ENCODE measurements at places on chromosomes 5 and 9.

GRCh38 chr9:137435980-137436760, 5.0 kb downstream of the ENTPD8 start:
- DNase-seq = no peak

DNA sequence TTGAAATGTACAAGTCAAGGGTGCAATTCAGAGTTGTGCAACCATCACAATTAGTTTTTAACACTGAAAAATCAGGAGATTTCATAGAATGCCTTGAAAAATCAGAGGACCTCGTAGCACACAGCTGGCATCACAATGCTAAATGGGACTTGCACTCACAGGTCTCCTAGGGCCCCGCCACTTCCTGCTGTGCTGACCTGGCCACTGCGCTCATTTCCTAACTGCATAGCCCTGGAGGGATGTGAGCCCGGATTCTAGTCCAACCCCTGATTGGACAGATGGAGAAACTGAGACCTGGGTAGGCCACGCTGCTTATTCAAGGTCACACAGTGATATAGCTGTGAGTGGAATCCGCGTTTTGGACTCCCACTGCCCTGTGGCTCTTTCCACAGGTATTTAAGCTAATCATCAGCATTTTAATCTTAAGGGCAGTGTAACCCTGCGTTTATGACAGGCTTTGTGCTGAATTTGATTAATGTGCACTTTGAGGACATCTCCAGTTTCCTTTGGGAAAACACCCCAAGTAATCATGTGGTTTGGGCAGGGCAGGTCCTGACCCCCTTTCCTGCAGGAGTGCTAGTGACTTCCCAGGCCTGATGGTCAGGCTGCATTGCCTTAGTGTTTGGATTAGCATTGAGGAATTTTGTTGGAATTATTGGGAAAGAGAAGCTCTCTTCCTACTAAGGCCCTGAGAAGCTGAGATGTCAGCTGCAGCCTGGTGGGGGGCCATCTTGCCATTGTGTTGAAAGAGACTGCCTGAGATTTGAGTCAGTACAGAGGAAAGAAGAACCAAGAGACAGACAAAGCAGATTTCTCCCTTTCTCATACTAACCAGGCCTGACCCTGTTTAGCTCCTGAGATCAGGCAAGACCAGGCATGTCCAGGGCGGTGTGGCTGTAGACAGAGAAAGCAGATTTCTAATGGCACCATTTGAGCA, 36.2 kb downstream of the STC2 start:
- no peak for DNase-seq

GRCh38 chr5:138760448-138761110, 7.4 kb downstream of the CTNNA1 start:
- no peak for DNase-seq

DNA sequence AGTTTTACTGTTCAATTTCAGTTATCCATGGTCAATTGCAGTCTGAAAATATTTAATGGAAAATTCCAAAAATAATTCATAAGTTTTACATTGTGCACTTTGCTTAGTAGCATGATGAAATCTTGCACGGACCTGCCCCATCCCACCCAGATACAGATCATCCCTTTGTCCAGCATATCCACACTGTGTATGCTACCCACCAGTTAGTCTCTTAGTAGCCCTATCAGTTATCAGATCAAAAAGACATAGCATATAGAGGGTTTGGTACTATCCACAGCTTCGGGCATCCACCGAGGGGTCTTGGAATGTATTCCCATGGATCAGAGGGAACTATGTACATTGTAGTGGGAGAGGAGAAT, 97.7 kb downstream of the SLC44A1 start:
- DNase-seq = no peak

GRCh38 chr5:124858612-124859011, 112.2 kb upstream of the ZNF608 start:
- DNase-seq = no peak

GRCh38 chr5:39270225-39270848, 51.0 kb upstream of the FYB1 start:
- no peak for DNase-seq

DNA sequence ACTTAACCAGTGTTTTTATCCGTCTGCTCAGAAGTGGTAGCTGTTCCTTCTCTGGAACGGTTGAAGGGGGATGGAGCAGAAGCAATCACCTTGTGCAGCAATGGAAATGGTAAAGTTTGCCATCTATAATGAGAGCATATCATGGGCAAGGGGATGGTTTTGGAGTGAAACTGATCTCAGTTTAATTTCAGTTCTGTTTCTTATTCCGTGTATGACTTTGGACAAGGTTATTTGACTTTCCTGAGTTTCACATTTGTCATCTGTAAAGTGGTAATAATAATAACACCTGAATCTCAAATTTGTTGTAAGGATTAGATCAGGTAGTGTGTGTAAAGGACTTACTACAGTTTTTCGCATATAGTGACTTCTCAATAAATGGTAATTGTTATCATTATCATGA, 106.1 kb downstream of the PCSK1 start:
- DNase-seq = no peak

- no peak for DNase-seq
Measured at GRCh38 chr9:79674052-79674777, 102.5 kb downstream of the TLE4 start.

- no peak for DNase-seq
Measured at GRCh38 chr5:62547945-62548630, 30.5 kb upstream of the LRRC70 start.

- DNase-seq = no peak
Measured at GRCh38 chr5:103035701-103036100, 84.2 kb downstream of the GIN1 start.

- no peak for DNase-seq
Measured at GRCh38 chr9:81671880-81672280, 17.5 kb downstream of the TLE1 start.

DNA sequence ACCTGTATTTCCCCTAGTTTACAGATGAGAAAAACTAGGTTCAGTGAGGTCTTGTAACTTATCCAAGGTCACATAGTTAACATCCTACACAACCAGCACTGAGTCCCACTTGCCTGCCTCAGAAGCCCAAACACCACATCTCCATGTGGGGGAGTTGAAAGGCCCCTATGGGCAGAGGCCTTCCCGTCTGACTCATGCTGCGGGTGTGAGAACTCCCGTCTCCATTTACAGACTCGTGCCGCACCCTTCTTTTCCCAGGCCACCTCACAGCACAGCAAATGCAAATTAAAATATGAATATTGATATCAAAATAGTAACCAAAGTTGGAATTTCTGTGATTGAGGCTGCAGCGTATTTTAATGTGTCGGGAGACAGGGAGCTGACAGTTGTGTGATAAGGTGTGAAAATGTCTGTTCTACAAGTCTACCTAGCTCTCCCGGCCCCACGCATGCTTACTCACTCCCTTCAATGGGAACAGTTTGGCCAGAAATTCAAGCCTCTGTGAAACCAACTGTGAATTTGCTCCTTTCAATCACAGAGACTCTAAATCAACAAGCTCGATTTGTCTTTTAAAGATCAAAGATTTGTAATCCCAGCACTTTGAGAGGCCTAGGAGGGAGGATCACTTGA, 90.1 kb downstream of the CRB2 start:
- no peak for DNase-seq

DNA sequence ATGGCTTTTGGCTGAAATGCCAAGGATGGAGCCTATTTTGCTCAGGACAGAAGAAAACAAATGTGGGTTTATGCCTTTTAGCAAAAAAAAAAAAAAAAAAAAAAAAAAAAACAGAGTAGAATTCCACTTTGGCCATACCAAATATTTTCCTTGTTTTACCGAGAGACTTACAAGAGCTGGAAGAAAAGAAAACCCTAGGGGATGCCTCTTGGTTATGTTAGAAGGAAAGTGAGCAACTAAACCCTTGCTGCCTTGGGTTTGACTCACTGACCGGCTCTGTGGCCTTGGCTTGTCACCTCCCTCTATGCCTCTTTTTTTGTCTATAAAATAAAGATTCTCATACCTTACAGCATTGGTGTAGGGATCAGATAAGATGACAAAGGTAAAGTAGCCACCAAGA, 69.6 kb upstream of the ABCA1 start:
- no peak for DNase-seq

- DNase-seq = peak; percentile 72
Measured at GRCh38 chr5:16819522-16820167, 116.4 kb downstream of the MYO10 start.

DNA sequence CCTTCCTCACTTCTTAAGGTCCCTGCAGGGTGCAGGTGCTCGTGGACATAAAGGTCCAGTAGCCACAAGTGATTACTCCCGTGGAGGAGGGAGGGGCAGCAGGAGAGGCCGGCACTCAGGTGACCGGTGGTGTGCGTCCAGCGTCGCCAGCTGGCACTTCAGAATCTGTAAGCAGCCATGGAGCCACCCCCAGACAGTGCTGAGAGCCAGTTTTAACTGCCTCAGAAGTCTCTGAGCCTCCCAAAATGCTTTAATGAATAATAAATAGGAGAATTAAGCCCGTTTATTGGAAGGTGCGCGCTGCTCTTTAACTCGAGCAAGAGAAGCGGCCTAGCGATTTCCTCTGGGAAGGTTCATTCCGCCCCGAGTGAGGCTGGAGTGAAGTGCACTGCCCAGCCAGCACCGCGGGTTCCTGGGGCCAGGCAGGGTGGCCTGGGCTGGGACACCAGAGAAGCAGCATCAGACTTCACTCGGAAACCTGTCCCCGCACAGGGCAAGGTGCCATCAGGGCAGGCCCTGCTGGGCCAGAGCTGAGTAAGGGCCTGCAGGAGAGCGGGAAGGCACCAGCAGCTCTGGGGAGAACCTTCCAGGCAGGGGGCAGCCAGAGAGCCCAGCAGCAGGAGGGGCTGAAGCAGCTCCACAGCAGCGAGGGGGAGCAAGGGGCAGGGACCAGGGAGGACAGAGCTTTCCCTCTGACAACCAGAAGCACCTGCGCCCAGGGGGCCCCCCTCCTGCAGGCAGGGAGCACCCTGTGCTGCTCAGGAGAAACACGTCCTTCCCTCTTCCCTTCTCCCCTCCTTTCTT, 61.2 kb downstream of the VAV2 start:
- DNase-seq = no peak

GRCh38 chr5:39080597-39081204, 6.5 kb upstream of the RICTOR start:
- no peak for DNase-seq

DNA sequence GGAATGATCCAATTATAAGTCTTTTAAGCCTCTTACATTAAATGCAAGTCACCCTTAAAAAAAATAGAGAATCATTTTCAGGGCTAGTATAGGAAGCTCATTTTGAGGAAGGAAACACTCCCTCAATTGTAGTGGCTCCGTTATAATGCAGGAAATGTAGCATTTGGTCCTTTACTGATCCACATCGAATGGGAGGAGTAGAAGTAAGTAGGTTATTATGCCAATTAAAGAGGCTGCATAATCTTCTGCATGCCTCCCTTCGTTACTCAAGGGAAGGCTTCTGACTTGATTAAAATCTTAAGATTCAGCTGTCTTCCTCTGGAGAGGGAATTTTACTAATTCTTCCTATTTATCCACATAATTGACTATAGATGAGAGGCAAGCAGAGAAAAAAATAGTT, 579.2 kb upstream of the COX7C start:
- DNase-seq = no peak

GRCh38 chr5:114006582-114006981, 355.3 kb upstream of the KCNN2 start:
- DNase-seq = no peak

GRCh38 chr5:62000646-62001045, 305.4 kb upstream of the KIF2A start:
- no peak for DNase-seq

DNA sequence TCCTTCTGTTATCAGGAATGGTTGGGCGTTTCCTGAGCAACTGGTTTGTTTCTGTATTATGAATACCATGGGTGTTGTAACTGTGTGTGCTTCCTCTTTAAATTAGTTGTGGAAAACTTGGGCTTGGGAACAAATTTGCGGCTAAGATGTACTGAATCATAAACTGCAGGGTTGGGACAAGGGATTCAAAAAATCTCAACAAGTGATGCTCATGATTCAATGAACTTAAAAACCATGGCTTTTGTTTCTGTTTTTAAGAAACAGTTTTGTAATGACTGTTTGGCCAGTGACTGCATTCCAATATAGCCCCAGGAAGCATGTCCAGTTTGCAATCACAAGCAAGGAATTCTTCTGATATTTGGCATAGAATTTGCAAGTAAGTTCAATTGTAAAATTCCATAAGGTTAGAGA, 657.5 kb upstream of the WWC1 start:
- DNase-seq = peak; percentile 91

- DNase-seq = no peak
Measured at GRCh38 chr5:127848098-127848497, 144.9 kb downstream of the CCDC192 start.

GRCh38 chr5:108810717-108811116, 63.0 kb downstream of the FER start:
- DNase-seq = no peak

GRCh38 chr9:96279932-96280331, 22.0 kb downstream of the HSD17B3 start:
- no peak for DNase-seq

GRCh38 chr9:19517202-19517942, 108.6 kb downstream of the ACER2 start:
- DNase-seq = no peak

DNA sequence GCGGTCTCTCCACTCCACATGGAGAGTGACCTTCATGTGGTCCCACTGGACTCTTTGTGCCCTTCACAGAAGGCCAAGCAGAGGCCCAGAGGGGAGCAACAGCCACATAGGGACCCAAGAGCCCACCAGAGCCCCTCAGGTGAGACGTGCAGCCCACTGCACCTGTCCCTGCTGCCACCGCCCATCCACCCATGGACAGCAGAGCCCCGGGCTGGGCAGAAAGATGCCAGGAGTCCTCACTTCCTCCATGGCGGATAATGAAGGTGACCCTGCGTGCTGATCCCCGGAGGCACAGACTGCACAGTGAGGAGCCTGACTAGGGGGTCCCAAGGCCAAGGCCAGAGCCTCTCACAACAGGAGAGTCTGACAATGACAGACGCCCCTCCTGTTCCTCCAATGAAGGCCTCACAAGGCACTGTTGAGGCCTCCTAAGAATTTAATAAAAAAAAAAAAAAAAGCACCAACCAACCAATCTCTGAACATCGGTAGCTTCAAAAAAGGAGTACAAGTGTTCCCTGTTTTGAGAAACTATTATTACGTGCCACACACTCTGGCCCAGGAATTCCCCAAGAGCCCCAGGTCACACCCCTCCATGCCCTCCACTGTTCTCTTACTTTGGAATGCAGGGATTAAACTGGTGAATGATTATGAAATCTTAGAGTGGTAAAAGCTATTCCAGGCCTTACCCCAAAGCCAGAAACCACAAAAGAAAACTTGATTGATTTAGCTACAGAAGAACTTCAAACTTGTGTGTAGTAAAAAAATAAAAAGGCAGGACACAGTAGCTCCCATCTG, 2.8 kb upstream of the PPP1R26 start:
- no peak for DNase-seq
